ENCODE measurements at places on chromosomes 2 and 18.
A peak's percentile ranks its signal among the peaks of the same experiment; 100 is the strongest.

GRCh38 chr2:54558188-54559005 is 102.3 kb downstream of the SPTBN1 start:
- peak; percentile 55 for DNase-seq

GRCh38 chr2:74011246-74011645 is 26.5 kb downstream of the TET3 start:
- DNase-seq, result no peak

DNA sequence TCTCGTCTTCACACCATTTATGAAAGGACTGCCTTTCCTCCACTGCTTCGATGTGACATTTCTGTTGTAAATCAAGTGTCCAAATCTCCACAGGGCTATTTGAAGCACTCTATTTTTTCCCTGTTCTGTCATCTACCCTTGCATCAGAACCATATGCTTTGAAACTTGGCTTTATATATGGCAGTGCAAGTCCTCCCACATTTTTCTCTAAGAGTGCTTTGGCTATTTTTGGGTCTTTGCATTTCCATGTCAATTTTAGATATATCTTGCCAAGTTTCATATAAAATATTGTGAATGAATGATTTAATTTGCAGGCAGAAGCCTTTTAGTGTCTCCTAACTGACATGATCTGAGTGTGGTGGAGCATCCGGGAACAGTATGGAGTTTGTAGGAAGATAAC is 37.8 kb upstream of the CBLN2 start:
- DNase-seq, result no peak

DNA sequence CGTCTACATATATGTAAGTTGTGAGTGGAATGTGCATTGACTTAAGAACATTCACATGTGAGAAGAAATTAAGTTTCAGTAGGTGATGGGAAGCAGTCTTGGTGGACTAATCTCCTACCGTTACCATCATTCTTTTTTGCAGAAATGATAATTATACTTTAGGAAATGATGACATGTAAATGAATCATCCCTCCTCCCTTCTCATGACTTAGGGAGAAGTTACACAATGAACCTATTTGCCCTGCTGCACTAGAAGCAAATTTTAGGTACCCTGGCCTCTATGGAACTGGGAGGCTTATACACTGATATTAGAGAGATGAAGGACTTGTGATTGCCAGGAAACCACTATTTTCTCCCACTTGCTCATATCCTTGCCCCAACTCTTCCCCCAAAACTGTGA is 214.2 kb downstream of the CALCRL start:
- DNase-seq, result no peak

DNA sequence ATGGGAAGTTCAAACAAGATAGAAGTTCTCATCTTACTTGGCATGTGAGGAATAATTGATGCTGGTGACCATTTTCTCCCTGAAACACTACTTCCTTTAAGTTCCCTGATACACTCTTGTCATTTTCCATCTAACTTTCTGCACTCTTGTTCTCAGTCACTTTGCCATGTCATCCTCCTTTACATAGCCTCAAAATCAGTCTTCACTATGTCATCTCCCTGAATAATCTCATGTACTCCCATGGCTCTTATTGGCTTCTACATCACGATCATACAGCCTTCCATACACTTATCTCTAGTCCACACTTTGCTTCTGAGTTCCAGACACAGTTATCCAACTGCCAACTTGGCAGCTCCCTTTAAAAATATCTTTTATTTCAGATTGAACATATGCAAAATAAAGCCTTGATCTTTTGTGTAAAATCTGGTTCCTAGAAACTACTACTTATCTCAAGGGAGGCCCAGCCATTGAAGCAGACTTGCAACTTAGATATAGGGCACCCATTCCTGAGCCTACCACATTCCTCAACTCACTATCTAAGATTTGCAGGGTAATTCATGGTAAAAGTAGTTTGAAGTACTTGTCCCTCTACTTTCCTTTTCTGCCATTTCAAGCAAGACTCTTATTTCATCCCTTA is 1070.2 kb upstream of the NXPH2 start:
- no peak for DNase-seq
